ENCODE measurements at places on chromosomes 2 and 18.

DNA sequence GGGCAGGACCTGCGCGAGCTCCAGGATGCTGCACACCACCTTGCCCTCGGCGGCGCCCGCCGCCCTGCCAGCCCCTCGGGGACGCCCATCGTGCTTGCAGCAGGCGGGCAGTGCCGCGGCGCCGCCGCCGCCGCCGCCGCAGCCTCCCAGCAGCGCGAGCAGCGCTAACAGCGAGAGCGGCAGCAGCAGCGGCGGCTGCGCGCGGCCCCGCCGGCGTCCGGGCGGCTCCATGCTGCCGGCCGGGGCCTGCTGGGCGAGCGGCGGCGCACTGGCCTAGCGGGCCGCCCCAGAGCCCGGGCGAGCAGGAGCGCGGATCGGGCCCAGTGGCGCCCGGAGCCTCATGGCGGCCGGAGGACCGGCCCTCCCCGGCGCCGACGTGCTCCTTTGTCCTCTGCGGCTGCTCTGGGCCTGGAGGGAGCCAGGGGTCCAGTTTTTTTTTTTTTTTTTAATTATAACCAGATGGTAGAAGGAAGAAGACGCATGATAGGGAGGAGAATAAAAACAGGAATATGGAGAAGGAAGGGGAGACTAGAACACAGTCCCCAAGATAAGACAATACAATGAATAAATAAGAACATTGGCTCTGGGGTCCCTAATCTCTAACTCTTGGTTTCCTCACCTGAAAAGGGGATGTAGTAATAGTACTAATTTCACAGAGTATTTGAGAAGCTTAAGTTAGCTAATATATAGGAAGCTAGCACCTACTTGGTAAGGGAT, 17.1 kb upstream of the ANKRD62 start:
- DNase-seq, result no peak

- no peak for DNase-seq
These were observed 186.2 kb downstream of the CYP26B1 start for GRCh38 chr2:71961289-71962027.

DNA sequence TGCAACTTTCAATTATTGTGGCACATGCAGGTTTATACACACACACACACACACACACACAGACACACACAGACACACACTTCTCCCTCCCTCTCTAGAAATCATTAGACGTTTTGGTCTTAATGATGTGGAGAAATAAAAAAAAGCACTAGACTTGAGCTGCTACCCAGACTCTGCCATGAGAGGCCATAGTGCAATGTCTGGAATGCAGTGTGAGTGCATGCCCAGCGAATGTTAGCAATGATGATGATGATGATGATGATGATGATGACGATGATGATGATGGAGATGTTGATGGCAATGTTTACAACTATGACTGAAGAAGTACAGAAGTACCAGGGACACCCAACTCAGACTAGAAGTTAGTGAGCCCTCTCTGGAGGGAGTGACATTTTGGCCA, 23.8 kb upstream of the KLHL29 start:
- DNase-seq, result no peak

DNA sequence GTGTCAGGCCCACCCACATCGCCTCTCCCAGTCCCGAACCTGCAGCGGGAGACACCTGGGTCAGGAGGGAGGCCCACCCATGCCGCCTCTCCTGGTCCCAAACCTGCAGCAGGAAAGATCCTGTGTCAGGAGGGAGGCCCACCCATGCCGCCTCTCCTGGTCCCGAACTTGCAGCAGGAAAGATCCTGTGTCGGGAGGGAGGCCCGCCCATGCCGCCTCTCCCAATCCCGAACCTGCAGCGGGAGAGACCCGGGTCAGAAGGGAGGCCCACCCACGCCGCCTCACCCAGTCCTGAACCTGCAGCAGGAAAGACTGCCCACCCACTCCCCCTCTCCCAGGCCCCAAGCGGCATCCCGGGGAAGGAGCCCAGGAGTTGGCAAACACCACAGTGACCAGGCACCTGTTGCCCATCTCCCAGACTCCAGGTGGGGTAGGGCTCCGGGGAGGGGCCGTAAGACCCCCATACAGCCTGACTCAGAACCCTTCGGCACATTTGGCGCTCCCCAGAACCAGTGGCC, 7.8 kb downstream of the SLC66A2 start:
- no peak for DNase-seq

DNA sequence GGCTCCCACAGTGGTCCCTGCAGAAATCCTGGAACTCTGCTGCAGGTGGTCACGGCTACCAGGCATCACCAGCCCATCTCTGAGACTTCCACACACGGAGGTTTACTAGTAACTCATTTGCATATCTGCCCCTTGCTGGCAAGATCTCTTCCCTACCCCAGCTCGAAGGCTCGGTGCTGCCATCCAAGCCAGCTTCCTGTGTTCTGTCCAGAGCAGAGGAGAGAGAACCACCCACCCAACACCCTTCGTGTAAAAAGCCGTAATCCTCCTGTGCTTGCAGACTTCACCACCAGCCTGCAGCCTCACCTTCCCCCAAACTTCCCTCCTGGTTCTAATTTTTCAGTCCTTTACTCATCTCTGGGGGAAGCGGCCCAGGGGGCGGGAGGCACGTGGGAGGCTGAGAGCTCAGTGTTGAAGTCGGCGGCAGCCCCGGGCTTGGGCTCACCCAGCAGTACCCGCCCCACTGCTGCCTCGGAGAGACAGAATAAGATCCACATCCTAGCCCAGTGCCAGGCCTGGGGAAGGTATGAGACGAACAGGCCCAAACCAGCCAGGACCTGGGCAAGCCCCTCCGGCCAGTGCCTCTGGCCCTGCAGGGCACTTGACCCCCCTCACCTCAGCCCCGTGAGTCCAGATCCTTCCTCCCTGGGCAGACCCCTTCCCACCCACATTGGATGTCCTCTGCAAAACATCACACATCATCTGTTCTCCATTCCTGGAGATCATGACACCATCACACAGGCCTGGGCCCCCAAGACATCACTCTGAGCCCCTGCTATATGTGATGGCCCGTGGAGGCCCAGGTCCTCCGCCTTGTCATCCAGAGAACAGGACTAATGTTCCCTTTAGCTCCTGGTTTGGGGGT, 145.8 kb upstream of the ID2 start:
- DNase-seq, result no peak

DNA sequence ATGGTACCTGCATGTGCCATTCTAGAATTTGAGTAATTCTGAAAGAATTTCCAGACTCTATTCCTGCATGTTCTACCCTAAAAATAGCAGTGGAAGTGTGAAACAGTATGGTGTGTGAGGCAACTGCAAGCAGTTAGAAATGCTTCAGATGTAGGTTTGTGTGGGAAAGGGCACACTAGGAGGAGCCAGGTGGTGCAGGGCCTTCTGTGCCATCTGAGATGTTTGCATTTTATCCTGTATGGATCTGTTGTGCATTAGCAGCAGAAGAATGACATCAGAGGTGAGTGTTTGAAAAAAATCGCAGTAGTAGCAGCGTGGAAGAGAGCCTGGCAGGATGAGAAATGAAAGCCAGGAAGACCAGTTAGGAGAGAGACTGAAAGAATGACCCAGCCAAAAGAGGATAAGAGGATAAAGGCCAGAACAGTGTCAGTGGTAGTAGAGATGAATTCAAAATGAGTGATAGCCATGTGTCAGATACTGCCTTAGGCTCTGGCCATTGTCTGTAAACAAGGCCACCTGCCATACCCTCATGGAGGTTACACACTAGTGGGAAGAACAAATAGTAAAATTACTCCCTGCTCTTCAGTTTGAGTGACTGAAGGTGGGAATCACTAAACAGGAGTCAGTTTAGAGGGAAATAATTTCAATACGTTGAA, 142.2 kb downstream of the PKP4 start:
- DNase-seq, result no peak

GRCh38 chr2:44940049-44940494, 1.4 kb upstream of the SIX3 start:
- no peak for DNase-seq

- no peak for DNase-seq
These were observed 27.8 kb downstream of the TWIST2 start for GRCh38 chr2:238875471-238876231.

DNA sequence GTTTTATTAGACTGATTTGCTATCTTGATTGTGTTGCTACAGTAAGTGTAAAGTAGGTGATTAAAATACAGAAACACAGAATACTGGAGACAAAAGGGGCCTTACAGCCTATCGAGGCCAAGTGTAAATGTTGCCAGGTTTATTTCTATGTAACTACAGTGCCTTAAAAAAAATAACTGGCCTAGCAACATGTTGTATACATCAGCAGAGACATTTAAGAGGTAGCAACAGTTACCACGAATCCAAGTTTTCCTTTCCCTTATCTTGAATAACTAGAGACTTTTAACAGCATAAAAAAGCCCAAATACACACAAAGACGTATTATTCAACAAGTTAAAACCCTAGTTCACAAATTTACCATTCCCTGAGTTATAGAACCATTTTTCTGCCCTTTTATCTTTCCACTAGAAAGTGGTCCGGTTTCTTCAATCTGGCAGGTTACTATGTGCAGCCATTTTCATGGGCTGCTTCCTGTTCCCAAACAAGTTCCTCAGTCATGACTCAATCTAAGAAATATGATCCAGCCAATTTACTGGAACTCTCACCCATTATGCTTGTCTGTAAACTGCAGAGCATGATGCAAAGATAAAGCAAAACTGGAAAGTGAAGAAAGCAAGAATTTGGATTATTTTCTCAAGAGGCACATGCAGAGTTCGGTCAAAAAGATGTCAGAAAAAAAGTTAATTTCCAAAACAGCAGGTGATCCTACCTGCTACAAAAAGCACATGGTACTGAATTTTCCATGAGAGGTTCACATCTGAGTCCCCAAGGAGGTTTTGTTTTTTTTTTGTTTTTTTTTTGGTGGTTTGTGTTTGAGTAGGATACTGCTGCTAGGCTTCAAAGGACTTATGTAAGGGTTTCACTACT, 22.2 kb downstream of the NFE2L2 start:
- DNase-seq, result no peak

- DNase-seq, result no peak
These were observed 898.1 kb downstream of the EPHA4 start for GRCh38 chr2:220674033-220674432.

DNA sequence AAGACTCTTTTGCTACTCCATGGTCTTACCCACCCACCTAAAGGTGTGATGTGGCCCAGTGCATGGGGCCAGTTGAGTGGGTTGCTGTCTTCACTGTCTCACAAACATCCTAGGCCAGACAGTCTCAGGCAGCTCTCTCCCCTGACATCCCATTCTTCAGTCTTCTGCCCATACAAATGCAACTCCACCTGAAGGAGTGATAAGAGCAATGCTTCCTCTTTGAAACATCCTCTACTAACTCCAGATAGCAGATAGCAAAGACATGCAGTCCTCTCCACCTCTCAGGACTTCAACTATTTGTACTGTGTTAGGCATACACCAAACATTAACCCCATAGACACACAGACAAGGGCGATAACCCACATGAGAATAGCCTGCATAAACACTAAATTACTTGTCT, 71.3 kb downstream of the MTHFD2 start:
- DNase-seq, result no peak

DNA sequence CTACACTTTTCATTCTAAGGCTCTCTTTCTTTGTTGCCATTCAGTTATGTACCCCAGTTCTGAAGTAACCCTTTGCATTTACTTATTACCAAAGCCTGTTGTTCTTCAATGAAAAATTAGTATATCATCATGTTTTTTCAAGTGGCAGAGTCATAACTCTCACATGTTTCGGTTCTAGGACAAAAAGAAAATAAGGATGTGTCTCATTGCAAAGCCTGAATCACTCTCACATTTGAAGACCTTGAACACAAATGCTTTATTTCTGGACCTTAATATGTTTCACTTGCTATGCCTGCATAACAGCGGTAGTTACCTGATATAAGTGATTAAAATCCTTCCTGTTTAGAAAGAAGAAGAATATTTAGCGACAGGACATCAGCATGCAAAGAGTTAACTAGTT, 49.1 kb downstream of the ZEB2 start:
- no peak for DNase-seq

DNA sequence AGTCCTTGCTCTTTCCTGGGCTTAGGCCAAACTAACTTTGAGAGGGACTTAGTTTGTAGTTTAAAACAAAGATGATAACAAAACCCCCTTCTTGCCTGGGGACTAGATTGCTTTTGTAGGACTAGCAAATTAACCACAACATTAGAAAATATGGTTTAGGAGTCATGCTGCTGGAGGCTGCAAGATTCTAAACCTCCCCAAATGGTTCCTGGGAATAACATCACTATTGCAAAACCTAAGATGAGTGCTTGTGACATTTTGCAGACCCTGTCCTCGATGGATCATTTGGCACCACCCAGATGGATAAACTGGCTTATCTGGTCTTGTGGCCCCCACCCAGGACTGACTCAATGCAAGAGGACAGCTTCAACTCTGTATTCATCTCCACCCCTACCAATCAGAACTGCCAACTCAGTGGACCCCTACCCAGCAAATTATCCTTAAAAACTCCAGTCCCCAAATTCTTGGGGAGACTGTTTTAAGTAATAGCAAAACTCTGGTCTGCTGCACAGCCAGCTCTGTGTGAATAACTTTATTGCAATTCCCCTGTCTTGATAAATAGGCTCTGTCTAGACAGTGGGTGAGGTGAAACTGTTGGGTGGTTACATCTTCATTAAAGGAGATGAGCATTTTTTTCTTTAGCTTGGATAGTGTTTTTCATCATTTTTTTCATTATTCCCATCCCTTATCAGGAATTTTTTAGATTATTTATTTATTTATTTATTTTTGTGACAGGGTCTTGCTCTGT, 58.9 kb downstream of the SPTBN1 start:
- no peak for DNase-seq

GRCh38 chr2:190684931-190685330, 36.0 kb downstream of the NAB1 start:
- no peak for DNase-seq

- DNase-seq, result no peak
These were observed 89.0 kb downstream of the FAM117B start for GRCh38 chr2:202723746-202724145.

GRCh38 chr2:117555965-117556364, 258.5 kb upstream of the DDX18 start:
- DNase-seq, result no peak

DNA sequence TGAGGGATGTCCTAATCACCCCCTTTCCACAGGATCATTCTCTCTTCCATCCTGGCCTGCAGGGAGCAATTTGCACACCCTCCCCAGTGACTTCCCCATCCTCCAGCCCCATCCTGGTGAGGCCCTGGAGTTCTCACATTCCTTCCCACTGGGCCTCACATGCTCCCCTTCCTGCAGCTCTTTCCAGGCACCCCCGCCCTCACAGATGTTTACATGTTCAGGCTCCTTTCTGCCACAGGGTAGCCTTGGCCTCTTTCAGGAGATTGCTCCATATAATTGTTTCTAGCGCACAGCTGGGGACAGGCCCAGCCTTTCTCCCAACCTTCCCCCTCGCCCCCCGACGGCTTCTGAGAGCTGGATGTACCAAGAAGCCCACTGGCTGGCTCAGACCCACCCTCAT, 288.4 kb upstream of the TRIB2 start:
- DNase-seq, result no peak

All from lower leg skin (tissue), 4 donors.